Stimulated activated CD8-positive, alpha-beta memory T cell treated with anti-CD3 and anti-CD28 coated beads, Interleukin-7, amount 100 ng/mL, for 1 hour (primary cell): ENCODE measurements at places on chromosomes 7 and 10.

- DNase-seq, result no peak
Observed at GRCh38 chr10:132489704-132490534, 47.7 kb upstream of the INPP5A start.

- no peak for DNase-seq
Observed at GRCh38 chr7:36051501-36051900, 101.6 kb upstream of the EEPD1 start.

DNA sequence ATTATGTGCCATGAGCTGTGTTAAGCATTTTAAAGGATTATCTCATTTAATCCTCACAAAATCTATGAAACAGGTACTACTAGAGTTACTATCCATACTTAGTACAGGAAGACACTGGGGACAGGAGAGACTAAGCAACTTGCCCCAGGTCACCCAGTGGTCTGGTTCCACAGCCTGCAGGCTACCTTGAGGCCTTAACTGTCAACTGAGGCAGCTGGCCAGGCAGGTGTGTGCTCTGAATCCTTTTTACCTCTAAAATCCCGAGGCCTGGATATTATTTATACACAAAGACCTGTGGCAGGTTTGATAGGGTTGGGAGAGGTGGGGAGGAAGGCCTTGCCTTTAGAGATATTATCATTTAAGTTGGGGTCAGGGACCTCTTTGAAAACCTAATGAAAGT lies 3.1 kb downstream of the ZNF777 start:
- no peak for DNase-seq

GRCh38 chr10:104322416-104322782 lies 15.9 kb downstream of the ITPRIP start:
- no peak for DNase-seq

GRCh38 chr10:118101501-118101900 lies 54.8 kb upstream of the RAB11FIP2 start:
- no peak for DNase-seq

DNA sequence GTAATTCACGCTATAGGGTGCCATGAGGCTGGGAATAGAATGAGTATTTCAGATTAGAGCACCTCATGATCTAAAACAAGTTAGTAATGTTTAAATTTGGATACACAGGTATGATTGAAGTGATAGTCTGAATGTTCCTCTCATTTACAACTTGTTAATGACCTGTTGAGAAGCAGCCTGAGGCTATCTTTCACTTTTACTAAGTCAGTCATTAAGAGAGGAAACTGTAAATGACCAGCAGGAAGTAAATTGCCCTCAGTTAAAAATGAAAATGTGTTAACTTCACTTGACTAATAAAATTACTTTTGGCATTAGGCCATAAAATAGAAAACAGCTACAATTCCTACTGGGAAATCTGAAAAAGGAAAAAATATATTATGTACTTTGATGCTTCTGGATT lies 1042.0 kb downstream of the DNAJB9 start:
- DNase-seq, result no peak

DNA sequence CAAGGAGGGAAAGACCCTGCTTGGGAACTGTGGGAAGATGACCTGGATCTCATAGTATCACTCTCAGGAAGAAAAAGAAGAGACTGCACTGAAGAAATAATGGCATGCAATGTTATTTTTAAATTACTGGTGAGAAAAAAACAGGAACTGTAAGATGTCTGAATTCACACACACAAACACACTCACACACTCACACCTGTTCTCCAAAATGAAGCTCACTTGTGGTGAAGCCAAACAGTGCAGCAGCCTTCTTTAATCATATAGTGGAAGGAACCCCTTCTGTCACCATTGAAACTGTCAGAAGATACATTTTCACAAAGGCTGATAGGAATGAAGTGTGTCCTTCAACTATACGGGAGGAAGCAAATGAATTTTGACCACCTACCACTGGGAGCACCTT lies 156.5 kb upstream of the GHITM start:
- no peak for DNase-seq

DNA sequence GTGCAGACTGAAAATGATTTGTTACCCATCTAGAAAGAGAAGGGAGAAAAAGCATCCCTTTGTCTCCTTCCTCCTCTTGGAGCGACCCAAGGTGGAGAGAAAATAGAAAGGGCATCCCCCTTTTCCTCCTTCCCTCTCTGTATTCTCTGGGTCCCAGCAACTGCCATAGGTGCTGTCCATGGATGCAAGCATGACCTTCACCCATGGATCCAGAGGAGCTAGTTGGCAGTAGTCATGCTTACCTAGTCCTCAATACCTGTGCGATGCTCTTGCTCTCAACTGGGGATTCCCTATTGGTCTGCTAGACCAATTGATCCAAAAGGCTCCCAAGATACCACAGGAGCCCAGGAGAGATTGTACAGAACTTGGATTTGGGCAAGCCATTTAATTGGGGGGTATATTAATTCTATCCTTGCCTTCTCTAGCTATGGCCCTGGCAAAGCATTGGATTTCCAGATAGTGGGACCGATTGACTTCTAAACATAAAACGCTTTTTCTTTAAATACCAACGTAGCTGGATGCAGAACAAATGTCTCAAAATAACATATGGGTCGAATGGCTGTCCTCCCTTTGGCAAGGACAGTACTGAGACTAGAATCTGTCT lies 547.8 kb upstream of the IGFBP3 start:
- no peak for DNase-seq

DNA sequence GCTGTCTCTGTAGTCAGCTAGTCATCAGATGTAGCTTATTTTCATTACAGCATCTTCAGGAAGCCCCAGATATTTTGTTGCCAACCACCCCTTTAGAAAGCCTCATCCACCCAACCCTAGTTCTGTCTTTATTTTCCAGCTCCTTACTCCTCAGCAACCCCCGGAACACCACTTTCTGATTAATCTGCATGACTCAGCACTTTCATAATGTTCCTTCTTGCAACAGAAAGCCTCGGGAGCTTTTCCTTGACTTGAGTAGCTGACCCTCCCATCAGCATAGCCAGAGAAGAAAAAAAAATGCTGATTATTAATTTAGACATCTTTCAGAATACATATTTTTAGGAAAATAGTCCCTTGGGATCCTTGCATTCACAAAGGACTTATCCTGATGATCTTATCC lies 244.0 kb upstream of the CXCL12 start:
- DNase-seq, result no peak

DNA sequence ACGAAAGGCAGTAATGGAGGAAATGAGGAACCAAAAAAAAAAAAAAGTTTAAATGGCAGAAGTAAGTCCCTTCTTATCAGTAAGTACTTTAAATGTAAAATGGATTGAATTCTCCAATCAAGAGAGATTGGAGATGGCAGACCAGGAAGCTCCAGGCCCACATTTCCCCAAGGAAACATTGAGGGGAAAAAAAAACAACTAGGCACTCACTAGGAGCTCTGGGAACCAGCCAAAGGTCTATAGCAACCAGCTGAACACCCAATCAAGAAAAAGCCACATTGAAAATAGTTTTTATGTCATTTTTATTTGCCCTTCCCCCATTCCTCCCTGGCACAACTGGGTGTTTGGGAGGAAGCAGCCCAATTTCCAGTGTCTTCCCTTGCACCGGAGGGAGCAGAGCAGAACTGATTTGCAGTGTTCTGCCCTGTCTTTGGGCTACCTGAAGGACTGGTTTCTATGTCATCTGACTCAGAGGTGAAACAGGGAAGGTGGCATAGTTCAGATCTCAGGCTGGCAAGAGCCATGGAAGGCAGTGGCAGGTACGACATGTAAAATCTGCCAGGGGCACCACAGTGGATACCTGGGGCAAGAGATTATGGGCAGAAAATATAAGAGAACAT lies 121.9 kb downstream of the SMURF1 start:
- no peak for DNase-seq

GRCh38 chr7:105448181-105448580 lies 59.5 kb upstream of the SRPK2 start:
- no peak for DNase-seq

DNA sequence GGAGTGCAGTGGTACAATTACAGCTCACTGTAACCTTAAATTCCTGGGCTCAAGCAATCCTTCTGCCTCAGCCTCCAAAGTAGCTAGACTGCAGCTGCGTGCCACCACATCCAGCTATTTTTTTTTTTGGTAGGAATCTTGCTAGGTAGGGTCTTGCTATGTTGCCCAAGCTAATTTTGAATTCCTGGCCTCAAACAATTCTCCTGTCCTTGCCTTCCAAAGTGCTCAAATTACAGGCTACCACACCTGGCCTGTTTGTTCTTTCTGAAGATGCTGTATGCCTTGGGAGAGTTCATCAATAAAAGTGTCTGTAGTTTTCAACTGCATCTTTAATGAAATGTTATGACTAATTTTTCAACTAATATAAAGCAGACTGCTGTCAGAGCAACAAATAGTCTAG lies 452 bp downstream of the SAMD9 start:
- DNase-seq, result no peak

- no peak for DNase-seq
Observed at GRCh38 chr10:81820418-81820817, 54.6 kb upstream of the NRG3 start.

DNA sequence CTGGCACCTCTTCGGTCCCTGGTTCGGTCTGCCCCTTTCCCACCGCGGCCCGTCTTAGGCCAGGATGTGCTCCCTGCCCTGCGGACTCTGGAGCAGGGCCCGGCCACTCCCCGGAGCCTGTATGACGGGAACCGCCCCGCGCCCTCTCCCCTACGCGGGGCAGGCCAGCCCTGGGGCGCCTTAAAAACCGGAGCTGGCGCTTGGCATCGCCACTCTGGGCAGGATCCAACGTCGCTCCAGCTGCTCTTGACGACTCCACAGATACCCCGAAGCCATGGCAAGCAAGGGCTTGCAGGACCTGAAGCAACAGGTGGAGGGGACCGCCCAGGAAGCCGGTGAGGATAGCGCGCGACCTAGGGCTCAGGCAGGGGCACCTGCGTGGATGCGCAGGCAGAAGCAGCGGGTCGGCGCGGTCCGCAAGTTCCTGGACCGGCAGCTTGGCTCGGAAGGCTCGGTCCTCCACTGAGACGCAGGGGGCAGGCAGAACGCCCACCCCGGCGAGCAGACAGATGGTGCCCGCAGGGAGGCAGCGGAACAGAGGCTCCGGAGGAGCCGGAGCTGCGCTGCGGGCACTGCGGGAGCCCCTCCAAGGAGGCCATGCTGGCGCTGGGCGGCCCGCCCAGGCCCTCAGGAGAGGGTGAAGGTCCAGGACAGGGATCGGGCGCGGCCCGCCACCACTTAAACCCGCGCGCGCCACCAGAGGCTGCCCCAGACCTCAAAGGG lies at the start of gene ADIRF:
TSS of gene ADIRF (plus strand) at position 212 of the 723 bp plus-strand sequence. CDS start at position 275, 63 bp downstream.
- DNase-seq, result no peak

GRCh38 chr7:150961510-150962289 lies 16.4 kb downstream of the KCNH2 start:
- DNase-seq, result no peak

- DNase-seq, result no peak
Observed at GRCh38 chr10:26454891-26455290, 16.8 kb downstream of the APBB1IP start.

- no peak for DNase-seq
Observed at GRCh38 chr10:6009150-6009549, 31.8 kb upstream of the IL15RA start.

DNA sequence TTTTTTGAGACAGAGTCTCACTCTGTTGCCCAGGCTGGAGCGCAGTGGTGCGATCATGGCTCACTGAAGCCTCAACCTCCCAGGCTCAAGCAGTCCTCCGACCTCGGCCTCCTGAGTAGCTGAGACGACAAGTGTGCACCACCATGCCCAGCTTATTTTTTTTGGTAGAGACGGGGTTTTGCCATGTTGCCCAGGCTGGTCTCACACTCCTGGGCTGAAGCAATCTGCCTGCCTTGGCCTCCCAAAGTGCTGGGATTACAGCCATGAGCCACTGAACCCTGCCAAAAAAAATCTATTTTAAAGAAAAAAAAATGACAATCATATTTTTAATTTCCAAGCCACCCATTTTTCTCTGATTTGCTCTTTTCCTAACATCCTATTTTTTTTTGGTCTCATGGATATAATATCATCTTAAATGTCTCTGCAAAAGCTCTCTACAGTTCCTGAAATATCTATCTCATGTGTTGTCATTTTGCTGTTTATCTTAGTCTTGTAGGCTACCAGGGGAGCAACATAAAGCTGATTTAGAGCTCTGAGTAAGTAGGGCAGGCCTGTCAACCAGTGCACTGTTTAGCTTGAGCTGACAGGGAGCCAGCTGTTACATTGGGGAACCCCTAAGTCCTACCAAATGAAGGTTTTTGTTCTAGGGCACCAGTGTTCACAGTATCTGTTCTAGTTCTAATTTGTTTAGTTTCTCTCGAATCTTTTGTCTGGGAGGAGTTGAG lies 29.9 kb upstream of the HBP1 start:
- no peak for DNase-seq

GRCh38 chr7:92988051-92988450 lies 129.7 kb downstream of the SAMD9 start:
- DNase-seq, result no peak

DNA sequence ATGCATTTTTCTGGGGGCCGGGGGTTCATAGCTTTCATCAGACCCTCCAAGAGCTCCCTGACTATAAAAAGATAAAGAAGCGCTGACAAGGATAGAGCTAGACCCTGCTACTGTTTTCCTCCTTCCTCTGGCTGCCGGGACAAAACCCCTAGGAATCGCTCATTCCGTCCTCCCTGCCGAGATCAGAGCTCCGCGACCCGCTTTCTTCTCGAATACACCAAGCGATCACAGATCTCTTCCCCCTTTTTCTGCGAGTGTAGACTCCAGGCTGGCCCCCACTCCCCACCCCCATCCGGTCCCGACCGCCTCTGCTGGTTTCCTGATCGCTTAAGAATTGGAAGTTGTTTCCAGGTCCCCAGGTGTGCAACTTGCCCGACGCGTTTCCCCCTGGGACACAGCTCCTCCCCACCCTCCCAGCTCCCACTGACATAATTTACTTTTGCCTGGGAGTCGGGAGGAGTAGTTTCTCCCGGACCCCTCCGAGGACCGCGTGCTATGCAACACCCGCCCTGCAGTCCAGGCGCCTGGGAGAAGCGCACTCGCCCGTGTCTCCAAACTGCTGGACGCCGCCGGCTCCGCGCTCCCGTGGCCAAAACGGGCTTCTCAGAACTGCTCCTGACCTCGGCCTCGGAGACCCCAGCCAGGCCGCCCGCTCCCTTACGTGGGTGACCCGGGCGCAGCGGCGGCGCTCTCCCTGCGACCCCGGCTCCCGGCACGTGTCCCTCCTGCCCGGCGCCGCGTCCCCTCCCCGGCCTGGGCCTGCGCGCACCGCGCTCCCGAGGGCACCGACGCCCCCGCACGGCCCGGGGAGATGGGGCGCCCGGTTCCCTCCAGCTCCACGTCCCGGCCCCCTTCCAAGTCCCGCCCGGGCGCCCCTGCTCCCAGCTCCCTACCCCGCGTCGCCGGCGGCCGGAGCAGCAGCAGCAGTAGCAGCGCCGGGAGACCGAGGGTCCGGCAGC lies 552 bp downstream of the IL15RA start:
- no peak for DNase-seq

GRCh38 chr10:17708821-17709220 lies 43.2 kb upstream of the TMEM236 start:
- no peak for DNase-seq

- no peak for DNase-seq
Observed at GRCh38 chr7:28479507-28479947, 67.2 kb downstream of the CREB5 start.

GRCh38 chr7:116525298-116525912 lies 569 bp downstream of the CAV1 start:
- DNase-seq, result no peak

- no peak for DNase-seq
Observed at GRCh38 chr10:91592266-91592975, 40.5 kb downstream of the PPP1R3C start.
